ENCODE measurements at places on chromosomes 12 and 14. TPM values are rescaled to one million over a fixed set of nuclear protein-coding genes. Genes with fewer than 3 reads are reported as not detected.

Gene BCL11B
- polyA plus RNA-seq = not detected

Gene CTSG
- polyA plus RNA-seq = not detected

Gene CLEC4D
- polyA plus RNA-seq = not detected

Gene KRT82
- polyA plus RNA-seq = not detected

Gene CELA1
- polyA plus RNA-seq = not detected

Gene SRRM4
- polyA plus RNA-seq = not detected

Gene CEBPE
- not detected for polyA plus RNA-seq

Gene SMCO2
- polyA plus RNA-seq = not detected

Gene SLC7A7
- polyA plus RNA-seq = 7.1 TPM

- DNase-seq = peak; percentile 89
Measured at GRCh38 chr12:65430571-65431306, 152.3 kb downstream of the MSRB3 start.

DNA sequence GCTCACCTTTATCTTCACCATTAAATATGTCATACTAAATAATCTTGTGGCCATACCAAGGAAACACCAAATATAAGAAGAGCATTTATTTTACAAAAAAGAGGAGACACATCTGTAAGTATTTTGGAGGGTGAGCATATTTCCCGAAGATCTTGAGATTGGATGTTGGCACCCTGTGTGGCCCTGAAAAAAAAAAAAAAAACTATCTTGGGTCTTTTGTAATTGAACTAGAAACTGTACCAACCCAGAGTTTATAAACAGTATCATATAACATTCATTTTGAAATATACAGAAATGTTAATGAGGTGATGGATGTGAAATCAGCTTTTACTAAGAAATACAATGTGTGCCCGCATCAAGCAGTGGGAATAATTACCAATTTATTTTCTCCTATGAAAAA lies 104.0 kb upstream of the FRMD6 start:
- no peak for DNase-seq

- no peak for DNase-seq
Measured at GRCh38 chr12:54593135-54593534, 4.7 kb upstream of the PPP1R1A start.

- DNase-seq = no peak
Measured at GRCh38 chr12:75943730-75944096, 87.9 kb downstream of the PHLDA1 start.

DNA sequence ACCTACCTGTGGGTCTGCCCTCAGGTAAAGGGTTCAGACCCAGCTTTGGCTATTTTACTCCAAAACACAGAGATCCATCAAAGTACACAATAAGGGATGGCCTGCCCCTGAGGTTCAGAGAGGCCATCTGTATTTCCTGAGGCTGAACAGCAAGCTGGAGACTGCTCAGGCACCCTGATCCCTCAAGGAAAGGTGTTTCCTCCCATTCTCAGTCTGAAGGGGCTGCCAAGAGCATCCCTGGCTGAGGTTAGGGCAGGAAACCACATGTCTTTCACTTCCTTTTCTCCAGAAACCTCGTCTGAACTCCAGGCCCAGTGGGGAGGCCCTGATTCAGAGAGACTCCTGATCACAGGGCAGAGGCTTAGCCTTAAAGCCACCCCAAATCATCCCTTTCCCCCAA lies 1.5 kb downstream of the RILPL1 start:
- DNase-seq = no peak

- DNase-seq = no peak
Measured at GRCh38 chr12:43891856-43892574, 56.1 kb downstream of the TMEM117 start.

DNA sequence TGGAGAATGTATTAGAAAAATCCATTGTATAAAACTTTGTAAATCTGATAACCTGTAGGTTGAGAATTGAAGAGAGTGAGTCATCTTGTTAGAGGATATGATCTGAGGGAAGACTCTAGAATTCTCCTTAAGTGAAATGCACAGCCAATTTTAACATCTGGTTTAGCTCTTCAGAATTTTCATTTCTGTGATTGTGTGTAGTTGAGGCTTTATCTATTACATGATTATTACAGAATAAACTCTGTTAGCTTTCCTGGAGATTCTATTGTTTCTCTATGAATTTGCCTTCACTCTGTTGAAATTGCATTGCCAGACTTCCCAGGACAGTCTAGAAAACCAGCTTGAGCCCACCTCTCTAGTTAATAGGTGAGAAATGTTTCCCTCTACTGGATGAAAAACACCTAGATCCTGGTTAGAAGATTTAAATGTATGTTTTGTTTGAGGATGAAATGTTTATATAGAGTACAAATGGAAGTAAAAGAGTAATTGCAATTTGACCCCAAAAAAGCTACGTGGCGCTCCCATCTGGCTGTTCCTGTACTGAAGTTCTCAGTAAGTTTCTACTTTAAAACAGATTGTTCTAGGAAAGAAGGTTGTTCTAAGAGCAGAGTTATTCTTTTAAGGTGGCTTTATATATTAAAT lies 2.9 kb downstream of the NUDT4 start:
- peak; percentile 62 for DNase-seq

GRCh38 chr12:127162307-127162706 lies 1104.7 kb upstream of the TMEM132C start:
- DNase-seq = no peak

DNA sequence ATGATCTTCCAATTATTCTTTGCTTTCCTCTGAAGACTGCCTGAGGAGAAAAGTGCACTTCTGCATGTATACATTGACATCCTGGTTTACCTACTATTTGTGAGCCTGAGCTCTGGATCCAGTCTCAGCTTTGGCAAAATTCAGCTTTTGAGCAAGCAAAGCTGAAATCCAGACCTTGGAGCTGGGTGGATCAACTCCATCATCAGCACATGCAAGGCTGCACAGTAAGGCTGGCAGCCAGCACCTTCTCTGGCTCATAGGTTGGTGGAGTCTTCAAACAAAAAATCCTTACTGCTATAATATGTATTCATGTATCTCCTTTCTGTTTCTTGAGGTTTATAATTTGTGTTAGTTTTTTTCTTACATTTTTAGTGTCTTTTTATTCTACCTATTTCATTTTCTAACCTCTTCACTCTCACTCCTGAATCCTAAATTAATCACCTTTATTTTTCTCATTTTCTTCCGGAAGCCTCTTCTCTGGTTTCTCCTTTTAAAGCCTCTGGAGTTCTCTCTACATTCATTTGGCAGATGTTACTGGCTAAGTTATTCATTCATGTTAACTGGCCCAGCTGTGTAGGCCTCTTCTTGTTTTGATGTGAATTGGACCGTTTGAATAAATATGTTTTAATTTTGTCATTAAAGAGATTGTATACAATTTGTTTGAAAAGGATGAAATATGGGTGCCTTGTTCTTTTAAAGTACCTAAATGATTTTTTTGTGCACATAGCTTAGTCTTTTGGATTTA lies 224.8 kb downstream of the DACT1 start:
- no peak for DNase-seq

GRCh38 chr12:97005646-97006045 lies 98.6 kb downstream of the NEDD1 start:
- DNase-seq = no peak

DNA sequence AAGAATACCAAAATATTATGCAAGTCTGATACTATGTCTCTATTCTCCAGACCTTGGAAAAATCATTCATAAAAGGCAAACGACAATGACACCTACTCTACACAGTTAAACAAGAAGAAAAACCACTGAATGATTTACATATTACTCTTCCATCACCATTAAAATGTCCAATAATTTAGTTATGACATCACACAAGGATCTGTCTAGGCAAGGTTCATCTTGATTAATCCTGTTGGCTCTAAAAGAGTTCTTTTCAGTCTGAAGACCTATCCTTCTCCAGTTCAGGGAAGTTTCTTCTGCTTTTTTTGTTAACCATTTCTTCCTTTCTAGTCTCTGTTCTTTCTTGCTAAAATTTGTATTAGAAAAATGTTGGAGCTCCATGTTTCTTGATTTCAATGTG lies 64.0 kb downstream of the OSBPL8 start:
- peak; percentile 25 for DNase-seq

DNA sequence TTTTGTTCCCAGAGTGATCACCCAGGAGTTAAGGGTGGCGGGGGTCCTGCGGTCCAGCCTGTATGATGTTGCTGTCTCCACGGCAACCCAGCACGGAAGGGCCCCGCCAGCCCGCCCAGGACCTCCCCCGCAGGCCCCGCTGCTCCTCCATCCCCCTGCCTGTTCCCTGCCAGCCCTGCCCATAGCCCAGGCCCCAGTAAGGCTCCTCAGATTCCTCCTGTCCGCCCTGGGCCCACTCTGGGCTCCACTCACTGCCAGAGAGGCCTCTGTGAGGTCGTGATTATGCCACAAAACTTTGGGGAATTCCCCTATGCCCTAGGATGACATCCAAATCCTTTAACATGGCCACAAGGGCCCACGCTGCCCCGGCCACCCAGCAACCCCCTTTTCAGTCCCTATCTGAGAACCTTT lies 20.8 kb downstream of the HSP90AA1 start:
- DNase-seq = no peak

GRCh38 chr12:109273354-109273753 lies 35.7 kb downstream of the FOXN4 start:
- DNase-seq = no peak

- DNase-seq = peak; percentile 89
Measured at GRCh38 chr12:57229634-57230380, at the start of gene SHMT2. SHMT2 (plus strand) TSS chr12:57229711; CDS start chr12:57229779, 68 bp downstream.

- DNase-seq = peak; percentile 76
Measured at GRCh38 chr14:34750670-34751069, 36.3 kb upstream of the CFL2 start.

- no peak for DNase-seq
Measured at GRCh38 chr14:65187421-65188049, 85.2 kb upstream of the MAX start.

- DNase-seq = no peak
Measured at GRCh38 chr12:2068653-2069052, 15.9 kb downstream of the CACNA1C start.
